Muscle of arm (tissue), 14 donors: ENCODE measurements at places on chromosomes 12 and 14. TPM values are rescaled to one million over a fixed set of nuclear protein-coding genes. Genes with fewer than 3 reads are reported as not detected.

GRCh38 chr14:54343272-54344121 is 53.3 kb upstream of the CDKN3 start:
- DNase-seq, result no peak

DNA sequence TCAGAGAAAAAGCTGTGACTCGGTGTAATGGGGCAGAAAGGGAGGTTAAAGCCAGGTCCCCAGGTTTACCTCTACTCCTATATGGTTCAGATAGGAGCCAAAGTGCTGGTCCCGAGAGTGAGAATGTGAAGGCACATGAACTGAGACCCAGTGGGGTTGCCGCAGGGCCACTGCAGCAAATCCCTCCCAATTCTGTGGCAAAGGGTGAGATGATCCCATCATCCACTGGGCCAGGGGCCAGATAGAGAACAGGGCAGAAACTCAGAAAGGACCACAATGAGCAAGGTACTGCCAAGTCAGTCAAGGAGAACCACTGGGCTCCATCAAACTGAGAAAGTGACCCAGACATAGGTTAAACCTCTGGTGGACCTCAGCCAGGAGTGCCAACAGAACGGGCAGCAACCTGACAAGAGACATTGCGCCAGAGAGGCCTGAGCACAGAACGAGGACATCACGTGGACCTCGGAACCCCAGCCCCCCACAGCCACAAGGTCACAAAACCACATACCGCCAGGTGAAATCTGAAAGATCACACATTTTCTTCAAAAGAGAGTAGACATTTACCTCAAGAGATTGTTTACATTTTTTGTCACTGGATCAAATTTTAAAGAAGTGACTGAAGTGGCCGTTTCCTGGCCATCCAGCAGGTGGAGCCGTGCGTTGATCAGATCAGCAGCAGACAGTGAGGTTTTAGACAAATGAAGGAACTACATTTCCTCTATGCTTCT is 20.5 kb upstream of the ITPR2 start:
- peak; percentile 67 for DNase-seq

TMEM30B gene
- 3.6 TPM for polyA plus RNA-seq

GRCh38 chr12:114904254-114905003 is 220.5 kb upstream of the TBX3 start:
- no peak for DNase-seq

GRCh38 chr12:113007166-113007565 is 28.8 kb downstream of the OAS2 start:
- no peak for DNase-seq

GRCh38 chr14:99522025-99522401 is 40.8 kb downstream of the CCNK start:
- DNase-seq, result no peak

GRCh38 chr12:97560350-97560749 is 97.7 kb downstream of the RMST start:
- DNase-seq, result no peak

P2RX2 gene
- not detected for polyA plus RNA-seq

GPR84 gene
- polyA plus RNA-seq, result not detected

GRCh38 chr12:54459355-54459754 is 14.0 kb downstream of the GTSF1 start:
- DNase-seq, result no peak

ADAMTS20 gene
- polyA plus RNA-seq, result not detected

DNA sequence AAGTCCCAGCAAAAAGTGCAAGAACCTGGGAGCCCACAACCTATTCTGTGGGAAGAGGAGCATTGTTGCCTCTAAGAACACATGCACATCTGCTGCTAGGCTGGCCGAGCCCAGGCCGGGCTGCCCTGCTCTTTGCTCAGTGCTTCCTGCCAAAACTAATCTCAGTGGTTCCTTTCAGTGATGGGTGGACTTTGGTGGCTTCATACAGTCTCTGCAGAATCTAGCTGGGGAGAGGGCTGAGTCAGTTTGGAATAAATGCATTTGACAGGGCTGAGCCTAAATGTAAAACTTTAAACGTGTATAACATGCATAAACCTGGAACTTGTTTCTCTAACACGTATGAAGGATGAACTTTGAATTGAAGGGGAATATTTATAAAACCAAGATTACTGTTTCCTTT is 44.6 kb downstream of the CCDC177 start:
- no peak for DNase-seq

- no peak for DNase-seq
These were observed 92.4 kb downstream of the RPS6KA5 start for GRCh38 chr14:90968025-90968424.

LRRK2 gene
- 10.5 TPM for polyA plus RNA-seq

GRCh38 chr14:22530127-22530526 is 58.9 kb downstream of the DAD1 start:
- DNase-seq, result no peak

GRCh38 chr14:71551291-71551950 is 380.8 kb upstream of the RGS6 start:
- DNase-seq, result no peak

RAD51AP1 gene
- polyA plus RNA-seq, result 16.2 TPM

IL22 gene
- not detected for polyA plus RNA-seq

TMPRSS12 gene
- polyA plus RNA-seq, result not detected

NRXN3 gene
- not detected for polyA plus RNA-seq

ERC1 gene
- 30.0 TPM for polyA plus RNA-seq

- no peak for DNase-seq
These were observed 19.2 kb upstream of the MGP start for GRCh38 chr12:14904854-14905253.

DNA sequence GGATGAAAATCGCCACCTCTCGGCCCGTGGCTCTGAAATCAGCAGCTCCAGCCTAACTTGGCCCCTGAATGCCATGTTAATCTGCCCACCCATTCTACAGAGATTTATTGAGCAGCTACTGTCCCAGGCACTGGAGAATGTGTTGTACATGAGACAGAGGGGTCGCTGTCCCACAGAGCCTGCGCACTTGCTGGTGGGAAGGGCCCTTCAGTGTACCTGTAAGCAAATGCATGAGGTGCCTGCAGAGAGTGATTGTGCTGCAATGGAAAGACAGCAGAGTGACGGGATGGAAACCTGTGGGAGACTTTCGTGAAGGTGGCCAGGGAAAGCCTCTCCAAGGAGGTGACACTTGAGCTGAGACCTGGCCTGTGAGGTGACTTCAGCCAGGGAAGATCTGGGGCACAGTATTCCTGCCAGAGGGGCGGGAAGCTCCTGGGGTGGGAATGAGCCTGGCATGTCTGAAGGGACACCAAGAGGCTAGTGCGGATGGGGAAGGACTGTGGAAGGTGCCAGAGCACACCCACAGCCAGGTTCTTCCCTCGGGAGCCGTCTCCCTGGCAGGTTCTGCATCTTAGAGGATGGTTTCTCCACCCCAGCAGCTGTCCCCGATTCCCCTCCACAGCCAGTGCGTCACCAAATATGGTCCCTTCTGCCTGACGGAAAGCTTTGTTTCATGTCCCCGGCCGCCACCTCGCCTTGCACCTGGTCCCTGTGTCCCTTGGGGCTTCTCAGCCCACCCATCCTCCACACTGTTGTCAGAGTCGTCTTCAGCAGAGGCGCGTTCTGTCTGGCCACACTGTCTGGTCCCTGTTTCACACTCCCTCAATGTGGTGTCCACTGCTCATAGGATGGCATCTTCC is 8.7 kb downstream of the SMIM41 start:
- no peak for DNase-seq

DNA sequence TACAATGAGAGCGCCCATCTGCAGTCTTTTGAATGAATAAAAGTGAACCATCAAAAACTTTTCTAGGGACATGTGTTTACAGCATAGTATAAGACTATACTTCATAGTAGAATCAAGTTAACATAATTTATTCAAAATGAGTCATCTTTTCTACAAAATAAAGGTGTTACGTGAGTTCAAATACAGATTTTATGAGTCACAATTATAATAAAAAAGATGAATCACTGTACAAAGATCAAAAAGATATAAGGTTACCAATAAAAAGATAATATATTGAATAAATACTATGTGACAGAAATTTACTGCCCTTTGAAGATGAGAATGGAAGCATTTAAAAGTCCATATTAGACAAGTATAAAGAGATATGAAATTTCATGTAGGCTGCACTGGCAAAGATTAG is 2.8 kb downstream of the MBIP start:
- no peak for DNase-seq

- DNase-seq, result no peak
These were observed 10.1 kb downstream of the NOC4L start for GRCh38 chr12:132154341-132154761.

DNA sequence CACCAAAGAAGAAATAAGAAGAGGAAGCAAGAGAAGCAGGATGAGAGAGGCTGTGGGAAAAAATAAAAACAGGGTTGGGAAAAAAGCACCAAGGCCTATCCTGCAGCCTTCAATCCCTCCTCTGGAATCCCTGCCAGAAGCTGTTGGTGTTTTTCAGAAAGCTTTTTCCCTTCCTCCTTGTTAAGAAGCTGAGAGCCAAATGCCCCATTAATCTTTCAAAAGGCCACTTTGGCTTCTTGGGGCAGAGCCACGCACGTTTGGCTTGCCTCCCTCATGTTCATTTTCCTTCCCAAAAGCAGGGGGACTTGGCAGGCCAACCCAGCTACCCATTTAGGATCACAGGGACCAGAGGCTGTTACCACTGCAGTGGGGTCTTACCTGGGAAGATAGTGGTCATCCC is 365.3 kb downstream of the NUAK1 start:
- no peak for DNase-seq

GRCh38 chr14:52006361-52006760 is 17.0 kb downstream of the RTRAF start:
- DNase-seq, result no peak

DNA sequence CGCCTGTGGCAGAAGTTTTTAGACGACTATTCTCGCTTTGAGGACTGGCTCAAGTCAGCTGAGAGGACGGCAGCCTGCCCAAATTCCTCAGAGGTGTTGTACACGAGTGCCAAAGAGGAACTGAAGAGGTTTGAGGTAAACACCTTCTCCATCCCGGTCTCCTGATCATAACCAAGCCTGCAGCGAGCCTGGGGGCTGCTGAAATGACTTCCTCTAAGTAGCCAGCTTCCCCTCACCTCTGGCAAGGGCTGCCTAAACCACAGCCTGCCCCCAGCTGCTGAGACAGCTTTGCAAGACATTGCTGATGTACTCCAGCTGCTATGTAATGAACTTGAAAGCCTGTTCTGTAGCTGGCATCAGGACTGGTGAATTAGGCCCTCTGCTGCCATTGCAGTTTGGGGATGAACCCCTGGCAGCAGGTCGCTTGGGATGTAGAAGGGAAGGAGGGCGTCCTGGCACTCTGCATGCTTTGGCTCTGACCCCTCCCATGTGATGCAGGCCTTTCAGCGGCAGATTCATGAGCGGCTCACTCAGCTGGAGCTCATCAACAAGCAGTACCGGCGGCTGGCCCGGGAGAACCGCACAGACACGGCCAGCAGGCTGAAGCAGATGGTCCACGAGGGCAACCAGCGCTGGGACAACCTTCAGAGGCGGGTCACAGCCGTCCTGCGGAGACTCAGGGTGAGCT is 84.6 kb downstream of the ESR2 start:
- peak; percentile 14 for DNase-seq

TAS2R31 gene
- polyA plus RNA-seq, result 1.7 TPM

MYF6 gene
- polyA plus RNA-seq, result 122 TPM

DNA sequence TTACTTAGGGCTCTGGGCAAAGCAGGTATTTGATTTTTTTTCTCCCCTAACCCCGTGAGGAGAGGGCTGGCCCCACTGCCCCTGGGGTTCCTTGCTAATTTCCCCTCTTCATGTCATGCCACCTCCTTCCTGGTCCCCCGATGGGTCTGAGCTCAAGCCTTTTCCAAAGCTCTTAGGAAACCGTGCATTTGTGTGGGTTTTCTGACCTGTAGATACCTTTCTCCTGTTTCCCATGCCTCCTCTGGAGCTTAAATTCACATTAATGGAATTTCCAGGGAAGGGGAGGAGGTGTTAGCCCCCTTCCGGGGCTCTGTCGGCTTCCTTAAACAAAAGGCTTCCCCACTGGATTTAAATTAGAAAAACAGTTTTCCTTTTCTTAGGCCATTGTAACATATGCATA is 12.6 kb downstream of the SFSWAP start:
- no peak for DNase-seq

GRCh38 chr12:56999456-56999855 is 6.9 kb downstream of the ZBTB39 start:
- DNase-seq, result no peak
